ENCODE measurements at places on chromosomes 12 and 14. TPM values are rescaled to one million over a fixed set of nuclear protein-coding genes. Genes with fewer than 3 reads are reported as not detected.

Gene RILPL2
- total RNA-seq: 1.2 TPM

Gene OVCH1
- total RNA-seq: not detected

Gene ADGRD1
- total RNA-seq: 8.3 TPM

Gene CFAP54
- total RNA-seq: not detected

Gene RTL1
- total RNA-seq: not detected

Gene KLHL33
- total RNA-seq: not detected

Gene USP5
- 171 TPM for total RNA-seq

Gene VASH1
- total RNA-seq: 3.3 TPM

Gene NRIP2
- 0.20 TPM for total RNA-seq

Gene GPR65
- not detected for total RNA-seq

Gene MARK3
- 63.3 TPM for total RNA-seq

- H3K4me3 ChIP-seq: no peak overlapping the region
- H3K27ac ChIP-seq: no peak overlapping the region
- H3K27me3 ChIP-seq: no peaks in the 10 kb centered on the region
- no peaks in the 10 kb centered on the region for H3K36me3 ChIP-seq
Measured at GRCh38 chr12:44812062-44812461, 64.1 kb downstream of the NELL2 start.

GRCh38 chr12:116002890-116003536, 274.5 kb downstream of the MED13L start:
- H3K36me3 ChIP-seq: no peaks in the 10 kb centered on the region
- no peaks in the 10 kb centered on the region for H3K27me3 ChIP-seq
- H3K4me3 ChIP-seq: no peak overlapping the region
- DNase-seq: no peak

DNA sequence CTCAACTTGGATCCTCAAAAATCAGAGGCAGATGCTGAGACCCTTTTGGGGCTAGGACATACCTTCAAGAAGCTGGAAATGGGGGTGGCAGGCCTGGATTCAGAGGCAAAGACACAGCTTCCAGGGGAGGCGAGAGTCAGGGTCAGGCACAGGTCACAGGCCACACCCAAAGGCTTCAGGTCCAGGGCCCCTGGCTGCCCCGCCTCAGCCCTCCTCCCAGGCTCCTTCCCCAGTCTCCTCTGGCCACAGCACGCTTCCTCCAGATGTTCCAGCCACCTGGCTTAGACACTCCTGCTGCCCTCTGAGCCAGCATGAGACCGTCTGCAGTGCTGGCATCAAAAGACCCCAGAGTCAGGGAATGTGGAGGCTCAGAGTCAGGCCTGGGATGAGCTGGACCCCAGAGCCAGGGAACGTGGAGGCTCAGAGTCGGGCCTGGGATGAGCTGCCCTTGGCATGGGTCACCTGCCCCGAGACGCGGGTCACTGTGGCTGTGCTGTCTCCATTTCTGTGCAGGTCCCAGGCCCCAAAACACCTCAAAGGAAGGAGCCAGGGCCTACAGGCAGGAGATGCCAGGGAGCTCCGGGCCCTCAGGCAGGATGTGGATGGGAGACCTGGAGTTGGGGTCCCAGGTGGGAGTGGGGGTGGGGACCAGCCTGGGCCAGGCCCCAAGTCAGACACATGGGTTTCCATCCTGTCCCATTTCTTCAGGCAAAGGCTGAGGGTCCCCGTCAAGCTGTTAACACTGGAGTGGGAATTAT, 58.9 kb downstream of the DIO3 start:
- H3K4me3 ChIP-seq: no peak overlapping the region
- no peak overlapping the region for H3K27ac ChIP-seq
- no peak for DNase-seq

DNA sequence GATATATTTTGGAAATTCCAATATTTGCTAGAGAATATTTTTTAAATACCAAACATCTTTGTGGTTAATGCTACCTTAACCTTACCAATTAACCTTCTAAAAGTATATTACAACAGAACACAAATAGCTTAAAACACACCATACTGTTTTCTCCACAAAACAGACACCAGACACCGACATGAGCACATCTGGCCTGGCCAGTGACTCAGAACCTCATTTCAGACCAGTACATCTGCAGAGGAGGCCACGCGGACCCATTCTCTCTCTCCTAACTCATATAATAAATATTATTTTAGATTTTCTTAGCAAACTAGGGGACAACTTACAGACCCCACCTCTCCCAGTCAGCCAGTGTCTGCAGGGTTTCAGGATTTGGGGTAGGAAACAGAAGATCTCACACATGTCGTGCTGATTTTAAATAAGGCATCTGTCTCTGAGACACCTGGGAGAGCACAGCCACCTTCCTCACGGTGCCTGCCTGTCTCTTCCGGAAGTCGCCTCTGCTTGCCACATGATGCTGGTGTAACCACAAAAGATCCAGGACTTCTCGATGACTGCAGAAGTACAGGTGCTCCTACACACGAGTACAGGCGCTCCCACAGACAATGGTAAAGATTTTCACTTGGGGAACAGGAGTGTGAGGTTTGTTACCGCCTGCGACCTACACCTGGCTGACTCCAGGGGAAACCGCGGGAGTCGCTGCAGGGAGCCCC, 9.7 kb upstream of the ANKLE2 start:
- H3K4me1 ChIP-seq: no peaks in the 10 kb centered on the region
- DNase-seq: peak; percentile 61
- no peak overlapping the region for H3K4me3 ChIP-seq

- no peak overlapping the region for H3K27ac ChIP-seq
- H3K36me3 ChIP-seq: no peaks in the 10 kb centered on the region
- DNase-seq: no peak
- no peaks in the 10 kb centered on the region for H3K27me3 ChIP-seq
Measured at GRCh38 chr14:103707329-103708263, 7.7 kb downstream of the XRCC3 start.

- peaks cover 35% of the 10 kb centered on the region for H3K4me1 ChIP-seq
- peak within 1 kb of the TSS; percentile 23 for H3K4me3 ChIP-seq
- peak within 1 kb of the TSS; percentile 30 for H3K27ac ChIP-seq
- DNase-seq: no peak
- H3K36me3 ChIP-seq: no peaks in the 10 kb centered on the region
Measured at GRCh38 chr14:85529803-85530574, at the start of gene FLRT2. FLRT2 (plus strand) TSS chr14:85530144; CDS start chr14:85621515, 91,371 bp downstream.

DNA sequence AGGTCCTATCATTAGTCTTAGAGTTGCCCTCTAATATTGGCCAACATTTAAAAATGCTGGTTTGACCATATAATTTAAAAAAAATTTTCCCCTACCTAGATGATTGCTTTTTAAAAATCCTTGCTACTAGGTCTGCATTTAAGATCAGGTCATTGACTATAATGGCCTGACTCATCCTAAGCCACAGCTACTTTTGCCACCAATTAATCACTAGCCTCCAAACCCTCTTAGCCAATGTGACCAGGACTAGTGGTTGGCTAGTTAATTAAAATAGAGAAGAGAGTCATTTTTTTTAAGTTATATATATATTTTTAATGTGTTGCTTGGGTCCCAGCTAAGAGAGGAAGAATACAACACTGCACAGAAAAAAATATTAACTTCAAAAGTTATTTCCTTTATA, 57.5 kb downstream of the SOS2 start:
- no peak for DNase-seq
- no peaks in the 10 kb centered on the region for H3K27me3 ChIP-seq
- H3K4me3 ChIP-seq: no peak overlapping the region
- no peaks in the 10 kb centered on the region for H3K4me1 ChIP-seq
- no peak overlapping the region for H3K27ac ChIP-seq

- DNase-seq: no peak
- H3K4me1 ChIP-seq: peaks cover 5% of the 10 kb centered on the region
- H3K27me3 ChIP-seq: peaks cover 99% of the 10 kb centered on the region
- H3K27ac ChIP-seq: no peak overlapping the region
Measured at GRCh38 chr12:85280984-85281630, 1.1 kb downstream of the ALX1 start.

- H3K4me3 ChIP-seq: no peak overlapping the region
- no peaks in the 10 kb centered on the region for H3K36me3 ChIP-seq
- no peaks in the 10 kb centered on the region for H3K4me1 ChIP-seq
- no peak for DNase-seq
- H3K27ac ChIP-seq: no peak overlapping the region
Measured at GRCh38 chr14:101150039-101150610, 246.6 kb upstream of the RTL1 start.

GRCh38 chr12:41120211-41120610, 67.9 kb upstream of the PDZRN4 start:
- no peaks in the 10 kb centered on the region for H3K36me3 ChIP-seq
- no peak for DNase-seq
- no peaks in the 10 kb centered on the region for H3K4me1 ChIP-seq
- no peak overlapping the region for H3K27ac ChIP-seq
- no peaks in the 10 kb centered on the region for H3K27me3 ChIP-seq
- H3K4me3 ChIP-seq: no peak overlapping the region

DNA sequence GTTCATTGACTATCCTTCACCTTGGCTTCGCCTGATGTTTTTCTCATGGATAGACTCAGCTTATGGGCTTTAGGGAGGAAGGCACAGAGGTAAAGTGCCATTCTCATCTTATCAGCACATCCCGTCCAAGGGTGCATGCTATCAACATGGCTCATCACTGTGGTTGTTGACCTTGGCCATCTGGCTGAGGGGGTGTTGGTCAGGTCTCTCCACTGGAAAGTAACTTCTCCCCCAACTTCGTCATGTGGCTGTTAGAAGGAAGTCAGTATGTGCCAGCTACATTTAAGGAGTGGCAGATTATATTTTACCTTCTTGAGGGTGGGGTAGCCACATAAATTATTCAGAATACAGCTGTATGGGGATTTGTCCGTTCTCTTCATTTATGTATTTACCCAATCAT, 68.9 kb downstream of the EML1 start:
- no peaks in the 10 kb centered on the region for H3K4me1 ChIP-seq
- no peak for DNase-seq
- H3K27me3 ChIP-seq: no peaks in the 10 kb centered on the region
- no peak overlapping the region for H3K27ac ChIP-seq
- no peaks in the 10 kb centered on the region for H3K36me3 ChIP-seq

DNA sequence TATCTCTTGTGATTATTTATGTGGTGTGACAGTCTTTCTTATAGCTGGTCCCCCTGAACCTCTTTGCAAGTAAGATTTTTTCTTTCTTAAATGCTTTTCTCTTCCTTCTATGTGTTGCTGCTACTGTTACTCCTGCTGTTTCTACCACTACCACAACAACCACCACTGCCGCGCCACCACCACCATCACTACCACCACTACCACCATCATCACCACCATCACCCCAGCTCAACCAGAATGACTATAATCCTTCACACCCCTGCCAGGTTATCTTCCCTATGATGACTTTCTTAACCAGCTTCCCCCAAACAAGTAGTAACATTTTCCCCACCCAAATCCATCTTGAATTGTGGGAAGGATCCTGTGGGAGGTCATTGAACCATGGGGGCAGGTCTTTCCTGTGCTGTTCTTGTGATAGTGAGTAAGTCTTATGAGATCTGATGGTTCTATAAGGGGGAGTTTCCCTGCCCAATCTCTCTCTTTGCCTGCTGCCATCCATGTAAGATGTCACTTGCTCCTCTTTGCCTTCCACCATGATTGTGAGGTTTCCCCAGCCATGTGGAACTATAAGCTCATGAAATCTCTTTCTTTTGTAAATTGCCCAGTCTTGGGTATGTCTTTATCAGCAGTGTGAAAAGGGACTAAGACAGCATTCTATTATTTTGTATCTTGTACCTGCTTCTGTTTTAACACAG, 52.2 kb downstream of the CHST11 start:
- H3K27me3 ChIP-seq: no peaks in the 10 kb centered on the region
- peaks cover 19% of the 10 kb centered on the region for H3K4me1 ChIP-seq
- H3K36me3 ChIP-seq: no peaks in the 10 kb centered on the region
- no peak overlapping the region for H3K27ac ChIP-seq
- H3K4me3 ChIP-seq: no peak overlapping the region

GRCh38 chr12:31363831-31364230, 37.9 kb upstream of the SINHCAF start:
- DNase-seq: no peak
- H3K4me3 ChIP-seq: no peak overlapping the region
- peaks cover 4% of the 10 kb centered on the region for H3K4me1 ChIP-seq

- H3K27ac ChIP-seq: no peak overlapping the region
- no peak overlapping the region for H3K4me3 ChIP-seq
- peaks cover 5% of the 10 kb centered on the region for H3K4me1 ChIP-seq
- DNase-seq: no peak
- no peaks in the 10 kb centered on the region for H3K27me3 ChIP-seq
Measured at GRCh38 chr12:11893998-11894397, 176.7 kb upstream of the BCL2L14 start.

DNA sequence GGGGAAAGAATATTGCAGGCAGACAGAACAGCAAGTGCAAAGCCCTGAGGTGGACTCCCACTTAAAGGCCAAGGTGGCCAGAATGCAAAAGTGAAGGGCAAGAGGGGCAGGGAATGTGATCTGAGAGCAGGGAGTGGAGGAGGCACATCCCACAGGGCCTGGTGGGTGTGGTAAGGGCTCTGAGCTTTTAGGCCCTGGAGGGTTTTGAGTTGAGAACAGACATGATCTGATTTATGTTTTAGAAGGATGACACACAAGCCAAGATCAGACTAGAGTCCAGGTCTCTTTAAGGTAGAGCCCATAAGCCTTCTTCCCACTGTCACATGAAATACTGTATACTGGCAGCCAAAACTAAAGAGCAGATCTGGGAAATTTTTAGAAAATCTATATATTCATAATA, 162.5 kb downstream of the SLC38A4 start:
- H3K4me1 ChIP-seq: no peaks in the 10 kb centered on the region
- H3K27me3 ChIP-seq: no peaks in the 10 kb centered on the region
- H3K36me3 ChIP-seq: no peaks in the 10 kb centered on the region
- no peak overlapping the region for H3K4me3 ChIP-seq
- no peak for DNase-seq
